Osteoblast (primary cell): ENCODE measurements at places on chromosomes 1 and 21.

DNA sequence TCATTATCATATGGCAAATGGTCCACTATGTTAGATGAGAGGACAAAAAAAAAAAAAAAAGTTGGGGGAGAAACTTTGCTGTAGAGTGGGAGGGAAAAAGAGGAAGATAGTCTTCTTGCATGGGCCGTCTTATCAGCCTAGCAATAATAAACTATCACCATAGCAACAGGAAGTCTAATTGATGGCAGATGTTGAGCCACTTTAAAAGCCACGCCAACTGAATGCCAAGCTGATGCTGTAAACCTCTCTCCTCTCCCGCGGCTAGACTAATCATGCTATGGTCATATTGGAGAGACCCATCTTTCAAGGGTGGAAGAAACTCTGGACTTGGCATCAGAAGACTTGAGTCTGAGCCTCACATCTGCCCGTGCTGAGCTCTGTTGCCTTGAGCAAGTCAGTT, 122.2 kb upstream of the HOOK1 start:
- peak; percentile 86 for DNase-seq

DNA sequence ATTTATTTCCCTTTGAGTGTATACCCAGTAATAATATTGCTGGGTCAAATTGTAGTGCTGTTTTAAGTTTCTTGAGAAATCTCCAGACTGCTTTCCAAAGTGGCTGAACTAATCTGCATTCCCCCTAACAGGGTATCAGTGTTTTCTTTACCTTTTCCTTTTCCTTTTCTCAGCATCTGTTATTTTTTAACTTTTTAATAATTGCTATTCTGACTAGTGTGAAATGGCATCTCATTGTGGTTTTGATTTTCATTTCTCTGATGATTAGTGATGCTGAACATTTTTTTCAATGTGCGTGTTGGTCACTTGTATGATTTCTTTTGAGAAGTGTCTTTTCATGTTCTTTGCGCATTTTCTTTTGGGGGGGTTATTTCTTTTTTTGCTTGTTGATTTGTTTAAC, 374.9 kb upstream of the BRINP3 start:
- no peak for DNase-seq

DNA sequence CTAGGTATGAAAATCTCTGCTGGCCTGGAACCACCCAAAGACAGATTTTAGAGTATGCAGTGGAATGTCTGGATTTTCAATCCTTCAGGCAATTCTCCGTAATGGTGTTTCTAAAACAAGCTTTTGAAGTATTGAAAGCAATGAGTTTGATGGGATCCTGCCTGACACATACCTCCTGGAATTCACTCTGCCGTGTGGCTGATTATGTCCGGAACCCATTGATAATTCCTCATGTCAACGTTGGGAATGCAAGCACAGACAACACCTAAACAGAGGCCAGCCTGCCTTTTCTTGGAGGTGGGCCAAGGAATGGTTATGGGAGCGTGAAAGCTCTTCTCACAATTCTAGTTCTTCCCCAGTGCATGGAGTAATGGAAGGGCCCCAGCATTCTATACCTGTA, 168.9 kb upstream of the HMCN1 start:
- no peak for DNase-seq

GRCh38 chr1:195236991-195237889, 1371.0 kb downstream of the KCNT2 start:
- peak; percentile 27 for DNase-seq

DNA sequence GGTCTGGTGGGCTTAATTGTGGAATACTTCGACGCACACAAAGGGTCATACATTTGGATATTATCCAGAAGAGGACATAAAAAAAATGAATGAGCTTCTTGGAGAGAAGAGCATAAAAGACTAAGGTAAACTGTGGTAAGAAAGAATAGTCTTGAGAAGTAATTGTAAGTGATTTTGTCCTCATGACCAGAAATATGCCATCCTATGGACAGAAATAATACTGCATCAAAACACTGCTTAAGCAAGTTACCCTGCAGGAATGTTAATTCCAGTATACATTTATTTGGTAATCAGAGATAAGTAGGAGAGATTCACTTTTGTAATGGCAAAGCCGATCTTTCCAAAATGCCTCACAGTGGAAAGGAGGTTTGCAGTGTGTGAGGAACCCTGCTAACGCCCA, 111.9 kb downstream of the NRIP1 start:
- DNase-seq: no peak

- DNase-seq: peak; percentile 93
These were observed 21.6 kb upstream of the GUCA2A start for GRCh38 chr1:42186152-42186551.

GRCh38 chr21:22278366-22278765, 1280.2 kb downstream of the NCAM2 start:
- DNase-seq: no peak

DNA sequence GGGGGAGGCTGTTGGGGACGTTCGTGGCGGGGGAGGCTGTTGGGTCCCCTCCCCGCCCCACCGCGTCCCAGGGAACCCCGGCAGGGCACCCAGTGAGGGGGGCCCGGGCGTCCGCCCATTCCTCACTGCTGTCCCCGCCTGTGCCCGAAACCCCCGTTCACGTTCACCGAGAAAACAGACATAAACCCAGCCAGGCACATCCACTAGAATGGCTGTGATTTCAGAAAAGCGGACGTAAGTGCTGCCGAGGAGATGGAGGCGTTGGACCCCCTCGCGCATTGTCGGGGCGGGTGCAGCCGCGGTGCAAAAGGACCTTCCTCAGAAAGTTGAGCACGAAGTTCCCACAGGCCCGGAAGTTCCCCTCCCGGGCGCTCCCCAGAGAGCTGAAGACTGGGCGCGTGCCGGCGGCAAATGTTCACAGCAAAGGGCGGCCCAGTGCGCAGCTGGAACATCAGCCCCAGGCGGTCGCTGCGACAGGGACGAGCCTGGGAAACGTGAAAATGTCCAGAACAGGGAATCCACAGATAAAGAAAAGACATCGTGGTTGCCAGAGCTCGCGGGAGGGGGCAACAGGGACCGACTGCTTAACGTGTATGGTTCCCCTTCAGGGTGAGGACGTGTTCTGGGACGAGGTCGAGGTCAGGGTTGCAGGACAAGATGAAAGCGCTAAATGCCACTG, 18.5 kb upstream of the SAMD11 start:
- peak; percentile 83 for DNase-seq

DNA sequence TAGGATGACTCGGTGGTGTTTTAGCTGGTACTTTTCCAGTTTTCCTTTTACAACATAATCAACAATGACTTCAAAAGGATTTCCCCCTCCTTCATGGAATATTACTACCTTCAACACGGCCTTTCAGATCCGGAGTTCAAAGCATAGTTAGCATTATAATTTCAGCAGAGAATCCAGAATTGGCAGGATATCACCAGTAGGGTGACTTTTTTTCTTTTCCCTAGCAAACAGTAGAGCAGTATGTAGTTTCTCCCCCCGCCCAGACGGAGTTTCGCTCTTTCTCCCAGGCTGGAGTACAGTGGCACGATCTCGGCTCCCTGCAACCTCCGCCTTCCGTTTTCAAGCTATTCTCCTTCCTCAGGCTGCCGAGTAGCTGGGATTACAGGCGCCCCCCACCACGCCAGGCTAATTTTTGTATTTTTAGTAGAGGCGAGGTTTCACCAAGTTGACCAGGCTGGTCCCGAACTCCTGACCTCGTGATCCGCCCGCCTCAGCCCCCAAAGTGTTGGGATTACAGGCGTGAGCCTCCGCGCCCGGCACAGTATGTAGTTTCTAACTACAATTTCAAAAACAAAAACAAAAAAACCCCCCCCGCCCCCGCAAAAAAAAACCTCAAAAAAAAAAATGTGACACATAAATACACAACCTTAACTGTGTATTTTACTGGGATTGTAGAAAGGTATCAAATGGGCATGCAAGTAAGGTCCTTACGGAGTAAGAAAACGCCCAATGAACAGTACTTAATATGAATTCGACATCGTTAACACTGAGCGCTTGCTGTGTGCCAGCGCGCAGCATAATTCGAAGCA, 1.5 kb upstream of the COX20 start:
- peak; percentile 92 for DNase-seq

DNA sequence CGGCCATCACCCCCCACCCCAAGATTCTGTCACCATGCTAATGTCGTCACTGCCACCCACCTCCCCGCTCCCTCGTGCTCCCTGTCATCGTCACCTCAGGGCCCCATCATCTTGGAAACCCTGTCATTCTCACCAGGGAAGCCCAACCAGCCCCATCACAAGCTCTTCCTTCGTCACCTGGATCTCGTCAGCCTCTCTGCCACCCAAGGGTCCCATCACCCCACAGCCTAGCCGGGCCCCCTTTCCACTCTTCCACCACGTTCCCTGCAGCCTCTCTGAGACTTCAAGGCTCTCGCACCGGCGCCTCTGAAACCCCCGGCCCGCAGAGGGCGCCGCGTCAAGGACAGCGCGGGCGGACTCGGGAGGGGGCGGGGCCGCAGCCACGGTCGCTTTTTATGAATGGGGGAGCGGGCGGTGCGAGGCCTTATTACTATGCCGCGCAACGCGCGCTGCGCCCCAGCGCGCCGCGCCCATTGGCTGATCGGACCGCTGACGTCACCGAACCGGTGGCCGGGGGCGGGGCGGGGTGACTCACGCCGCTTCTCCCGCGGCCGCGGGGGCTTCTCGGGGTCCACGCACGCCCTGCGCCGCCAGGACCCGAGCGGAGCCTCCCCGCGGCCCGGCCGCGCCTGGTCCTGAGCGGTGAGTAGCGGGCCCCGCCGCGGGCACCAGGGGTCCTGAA, at the start of gene GPR3:
Gene GPR3, plus strand, starts transcription at position 527 of the 682 bp plus-strand sequence. CDS start 1,177 bp downstream, outside the sequence.
- peak; percentile 100 for DNase-seq

- no peak for DNase-seq
These were observed 88.4 kb downstream of the SDCCAG8 start for GRCh38 chr1:243343970-243344937.

DNA sequence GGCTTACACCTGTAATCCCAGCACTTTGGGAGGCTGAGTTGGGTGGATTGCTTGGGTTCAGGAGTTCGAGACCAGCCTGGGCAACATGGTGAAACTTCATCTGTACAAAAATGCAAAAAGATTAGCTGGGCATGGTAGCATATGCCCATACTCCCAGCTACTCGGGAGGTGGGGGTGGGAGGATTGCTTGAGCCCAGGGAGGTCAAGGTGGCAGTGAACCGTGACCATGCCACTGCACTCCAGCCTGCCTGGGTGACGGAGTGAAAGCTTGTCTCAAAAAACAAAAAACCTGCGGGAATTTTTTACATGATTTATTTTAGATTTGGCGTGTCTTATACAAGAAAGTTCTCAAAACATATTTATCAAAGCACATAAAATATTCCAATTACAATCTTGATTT, 27.8 kb upstream of the MTR start:
- DNase-seq: no peak

- no peak for DNase-seq
These were observed 3.5 kb upstream of the KRTAP27-1 start for GRCh38 chr21:30340714-30341573.

DNA sequence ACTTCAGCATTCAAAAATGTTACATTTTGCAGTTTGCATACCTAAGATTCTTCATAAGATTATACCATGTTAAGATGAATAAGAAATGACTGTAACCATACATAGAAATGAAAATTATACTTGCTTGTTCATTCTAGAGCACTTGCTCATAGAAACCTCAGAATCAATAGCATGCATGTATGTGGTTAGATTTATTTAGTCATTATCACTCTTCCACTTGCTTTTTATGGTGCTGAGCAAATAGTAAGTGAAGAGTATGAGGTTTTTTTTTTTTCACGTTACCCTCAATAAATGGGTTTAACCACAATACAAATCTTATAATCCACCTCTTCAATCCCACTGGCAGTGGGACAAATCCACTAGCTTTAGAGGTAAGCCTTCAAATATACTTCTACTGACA, 84.7 kb downstream of the LRRC53 start:
- DNase-seq: peak; percentile 3

DNA sequence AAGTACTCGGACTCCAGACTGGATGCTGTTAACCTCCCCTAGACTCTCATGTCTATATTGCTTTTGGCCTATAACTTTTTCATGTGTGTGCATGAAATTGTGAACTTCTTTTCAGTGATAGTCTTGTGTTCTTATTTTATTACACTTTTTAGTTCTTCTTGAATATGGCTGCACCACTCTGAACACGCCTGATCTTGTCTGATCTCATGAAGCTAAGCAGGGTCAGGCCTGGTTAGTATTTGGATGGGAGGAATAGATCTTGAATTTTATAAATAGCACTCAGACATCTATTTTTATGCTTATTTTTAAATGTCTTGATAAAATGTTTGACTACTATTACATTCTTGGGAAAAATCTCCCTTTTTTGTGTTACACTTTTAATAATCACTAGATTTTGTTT, 22.4 kb downstream of the TCP10L start:
- no peak for DNase-seq

GRCh38 chr21:37642493-37642892, 273.8 kb downstream of the KCNJ6 start:
- DNase-seq: no peak

GRCh38 chr1:106523497-106523896, 533.0 kb upstream of the PRMT6 start:
- DNase-seq: no peak

- DNase-seq: no peak
These were observed 48.2 kb downstream of the HLX start for GRCh38 chr1:220927442-220927841.

DNA sequence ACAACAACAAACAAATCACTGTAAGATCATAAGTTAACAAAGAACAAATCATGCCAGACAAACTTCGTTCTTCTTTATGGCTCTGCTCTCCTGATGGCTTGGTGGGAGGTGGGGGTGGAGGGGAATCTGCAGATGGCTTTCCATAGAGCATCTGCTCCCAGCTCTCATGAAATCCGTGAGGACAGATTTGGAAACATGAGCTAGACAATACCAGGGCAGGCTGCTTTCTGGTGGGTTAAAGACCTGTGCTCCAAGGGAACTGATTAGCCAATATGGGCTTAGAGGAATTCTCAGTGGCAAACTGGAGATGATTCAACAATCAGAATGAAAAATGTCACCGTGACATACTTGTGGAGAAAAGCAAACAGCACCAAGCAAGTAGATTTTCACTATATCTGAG, 69.4 kb upstream of the TLR5 start:
- DNase-seq: no peak
